ENCODE measurements at places on chromosomes 12 and 14.
A peak's percentile ranks its signal among the peaks of the same experiment; 100 is the strongest.

- no peak for DNase-seq
Measured at GRCh38 chr12:21190016-21190415, 59.0 kb downstream of the SLCO1B1 start.

DNA sequence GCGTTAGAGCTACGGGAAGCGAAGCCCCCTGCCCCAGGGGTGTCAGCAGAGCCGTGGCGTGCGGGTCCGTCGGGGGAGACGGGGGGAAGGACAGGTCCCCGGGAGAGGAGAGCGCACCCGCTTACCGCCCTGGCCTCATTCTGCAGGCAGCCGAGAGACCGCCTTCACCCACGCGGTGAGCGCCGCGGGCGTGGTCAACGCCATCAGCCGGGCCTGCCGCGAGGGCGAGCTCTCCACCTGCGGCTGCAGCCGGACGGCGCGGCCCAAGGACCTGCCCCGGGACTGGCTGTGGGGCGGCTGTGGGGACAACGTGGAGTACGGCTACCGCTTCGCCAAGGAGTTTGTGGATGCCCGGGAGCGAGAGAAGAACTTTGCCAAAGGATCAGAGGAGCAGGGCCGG lies 10.5 kb downstream of the WNT5B start:
- DNase-seq = no peak

DNA sequence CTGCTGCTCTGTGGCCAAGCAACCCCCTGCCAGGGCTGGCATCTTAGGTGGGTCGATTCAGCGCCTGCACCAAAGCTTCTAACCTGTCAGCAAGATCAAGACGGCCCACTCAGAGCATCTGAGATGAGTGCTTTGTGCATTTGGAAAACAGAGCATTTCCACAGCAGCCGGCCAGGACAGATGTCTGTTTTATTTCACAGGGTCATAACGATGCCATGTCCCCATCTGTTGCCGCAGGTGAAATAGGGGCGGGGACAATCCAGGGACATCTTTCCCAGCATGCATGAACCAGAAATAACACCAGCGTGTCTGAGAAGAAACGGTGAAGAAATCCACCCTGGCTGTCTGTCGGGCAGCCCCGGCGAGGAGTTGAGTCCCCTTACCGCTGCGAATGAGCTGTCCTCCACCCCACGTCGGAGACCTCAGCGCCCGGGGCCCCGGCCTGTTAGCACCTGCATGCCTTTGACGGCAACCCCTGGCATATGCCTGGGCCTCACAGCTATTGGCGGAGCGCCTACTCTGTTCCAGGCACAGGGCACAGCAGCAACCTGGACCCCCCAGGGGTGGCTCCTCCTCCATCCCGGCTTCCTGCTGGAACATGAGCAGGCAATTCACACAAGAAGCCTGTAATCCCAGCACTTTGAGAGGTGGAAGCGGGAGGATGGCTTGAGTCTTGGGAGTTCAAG lies 30.6 kb upstream of the ULK1 start:
- DNase-seq = no peak

GRCh38 chr12:45425426-45425825 lies 209.5 kb downstream of the ANO6 start:
- DNase-seq = no peak

GRCh38 chr12:69595689-69596088 lies 10.4 kb downstream of the CCT2 start:
- peak; percentile 4 for DNase-seq

DNA sequence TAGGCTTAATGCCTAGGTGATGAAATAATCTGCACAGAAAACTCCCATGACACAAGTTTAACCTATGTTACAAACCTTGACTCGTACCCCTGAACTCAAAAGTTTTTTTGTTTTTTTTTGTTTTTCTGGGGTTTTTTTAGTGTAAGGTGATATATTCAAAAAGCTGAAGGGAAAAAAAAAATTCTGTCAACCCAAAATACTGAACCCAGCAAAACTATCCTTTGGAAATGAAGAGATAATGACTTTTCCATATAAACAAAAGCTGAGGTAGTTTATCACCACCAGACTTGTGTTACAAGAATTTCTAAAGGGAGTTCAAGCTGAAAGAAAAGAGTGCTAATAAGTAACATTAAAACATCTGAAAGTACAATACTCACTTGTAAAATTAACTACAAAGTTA lies 448.1 kb downstream of the KCNH5 start:
- DNase-seq = no peak

GRCh38 chr12:50057000-50057841 lies at the start of gene ASIC1:
TSS of gene ASIC1 (plus strand) at chr12:50057596. CDS start at chr12:50058767, 1,171 bp downstream.
- DNase-seq = peak; percentile 63

GRCh38 chr14:23562822-23563472 lies 4.6 kb downstream of the AP1G2 start:
- peak; percentile 63 for DNase-seq

- DNase-seq = peak; percentile 72
Measured at GRCh38 chr14:60965402-60965801, 15.5 kb downstream of the TRMT5 start.

DNA sequence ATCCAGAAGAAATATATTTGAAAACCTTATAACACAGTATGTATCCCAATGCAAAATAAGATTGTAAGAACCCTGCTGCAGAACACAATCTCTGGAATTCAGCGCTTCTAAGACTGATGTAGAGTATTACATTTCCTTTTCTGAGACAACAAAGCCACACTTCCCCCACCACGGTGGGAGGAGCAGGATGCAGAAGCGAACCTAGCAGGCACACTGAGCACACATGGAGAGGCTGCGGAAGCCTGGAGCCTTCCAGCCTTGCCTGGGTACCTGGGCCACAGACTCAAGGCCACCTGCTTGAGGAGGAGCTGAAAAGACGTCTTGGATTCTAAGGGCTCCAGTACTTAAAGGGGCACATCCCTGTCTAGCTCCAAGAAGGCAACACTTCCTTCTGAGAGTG lies 46.4 kb downstream of the TCHP start:
- DNase-seq = no peak

GRCh38 chr14:93824518-93825234 lies 36.4 kb upstream of the PRIMA1 start:
- no peak for DNase-seq

GRCh38 chr12:82329508-82329907 lies 28.7 kb downstream of the CCDC59 start:
- no peak for DNase-seq

- no peak for DNase-seq
Measured at GRCh38 chr12:104006929-104007328, 41.3 kb downstream of the TDG start.

DNA sequence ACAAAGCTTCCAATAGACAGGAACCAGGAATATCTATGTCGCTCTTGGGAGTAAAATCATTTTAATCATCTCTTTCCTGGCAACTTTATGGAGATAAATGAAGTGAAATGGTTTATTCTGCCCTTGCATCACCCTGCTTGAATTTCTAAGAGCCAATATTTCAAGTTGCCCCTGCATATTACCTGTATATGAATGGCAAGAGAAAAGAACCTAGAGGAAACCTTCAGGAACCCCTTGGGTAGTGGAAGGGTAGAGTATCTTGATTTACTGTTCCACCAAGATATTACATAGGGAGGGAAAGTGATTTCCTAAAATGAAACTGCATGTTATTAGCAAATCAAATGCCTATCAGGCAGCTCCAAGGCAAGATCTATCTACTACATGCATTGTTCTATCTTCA lies 308.4 kb upstream of the NAV3 start:
- no peak for DNase-seq

DNA sequence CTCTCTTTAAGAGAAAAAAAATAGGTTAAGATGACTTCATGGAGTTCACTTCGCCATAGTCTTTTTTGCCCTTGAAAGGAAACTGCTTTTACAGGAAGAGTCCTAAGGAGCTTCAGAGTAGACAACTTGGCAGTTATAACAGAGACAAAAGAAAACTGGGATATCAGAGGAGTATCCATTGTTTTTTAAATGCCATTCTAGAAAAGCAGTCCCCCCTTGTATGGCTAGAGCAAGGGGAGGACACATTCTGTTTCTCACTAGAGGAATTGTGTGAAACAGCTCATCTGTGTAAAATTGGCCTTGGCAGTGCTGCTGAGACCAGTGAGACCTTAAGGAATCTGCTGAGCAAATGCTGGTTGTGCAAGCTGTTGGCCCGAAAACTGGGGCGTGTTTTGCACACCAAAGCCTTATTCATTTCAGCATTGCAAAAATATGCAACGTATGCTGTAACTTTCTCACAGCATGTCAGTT lies 128.0 kb downstream of the GPR135 start:
- no peak for DNase-seq

DNA sequence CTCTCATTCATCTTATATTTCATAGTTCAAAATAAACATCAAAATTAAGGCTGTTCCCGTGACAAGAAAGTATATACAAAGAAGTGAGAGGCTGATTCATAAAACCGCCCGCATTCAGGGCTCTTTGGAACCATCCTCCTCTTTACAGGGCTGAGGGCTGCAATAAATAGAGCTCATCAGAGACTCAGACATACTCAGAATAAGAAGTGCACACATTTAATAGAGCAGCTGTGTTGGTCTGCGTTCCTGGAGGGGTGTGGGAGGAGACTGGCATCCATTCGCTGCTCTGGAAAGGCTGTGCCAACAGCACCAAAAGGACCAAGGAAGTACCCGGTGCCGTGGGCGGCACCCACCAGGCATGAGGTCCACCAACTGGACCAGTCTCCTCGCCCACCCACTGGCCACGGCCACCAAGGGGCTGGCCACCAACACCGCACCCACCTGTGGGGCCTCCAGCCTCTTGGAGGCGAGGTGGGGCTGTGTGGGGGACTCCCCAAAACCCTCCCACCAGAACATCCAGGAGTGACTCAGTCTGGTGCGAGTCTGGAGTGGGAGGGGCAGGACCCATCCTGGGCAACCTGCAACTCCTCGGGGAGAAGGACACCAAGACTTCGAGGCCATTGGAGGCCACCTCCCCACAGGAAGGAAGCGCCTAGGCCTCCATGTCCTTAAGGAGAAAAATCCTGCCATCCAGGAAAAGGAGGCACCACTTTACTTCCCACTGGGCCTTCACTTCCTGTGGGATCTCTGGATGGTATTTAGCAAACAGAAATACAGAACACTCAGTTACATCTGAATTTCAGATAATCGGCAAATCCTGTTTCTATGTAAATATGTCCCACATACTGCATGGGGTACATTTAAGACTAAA lies 32.7 kb downstream of the VCPKMT start:
- DNase-seq = peak; percentile 82

DNA sequence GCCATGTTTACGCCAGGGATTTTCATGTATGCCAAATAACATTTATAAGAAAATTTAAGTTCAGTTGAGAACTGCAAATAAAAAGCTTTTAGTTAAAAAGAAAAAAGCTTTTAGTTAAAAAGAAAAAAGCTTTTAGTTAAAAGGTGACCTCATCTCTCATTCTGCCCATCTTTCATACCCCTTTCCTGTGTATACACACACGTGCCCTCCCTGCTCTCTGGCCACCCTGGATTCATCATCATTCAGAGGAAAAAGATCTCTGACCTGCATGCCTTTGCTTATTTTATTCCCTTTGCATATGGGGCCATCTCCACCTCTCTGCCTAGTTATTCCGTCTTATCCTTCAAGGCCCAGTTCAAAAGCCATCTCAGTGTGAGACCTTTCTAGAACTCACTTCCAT lies 38.1 kb upstream of the CDK17 start:
- DNase-seq = no peak

DNA sequence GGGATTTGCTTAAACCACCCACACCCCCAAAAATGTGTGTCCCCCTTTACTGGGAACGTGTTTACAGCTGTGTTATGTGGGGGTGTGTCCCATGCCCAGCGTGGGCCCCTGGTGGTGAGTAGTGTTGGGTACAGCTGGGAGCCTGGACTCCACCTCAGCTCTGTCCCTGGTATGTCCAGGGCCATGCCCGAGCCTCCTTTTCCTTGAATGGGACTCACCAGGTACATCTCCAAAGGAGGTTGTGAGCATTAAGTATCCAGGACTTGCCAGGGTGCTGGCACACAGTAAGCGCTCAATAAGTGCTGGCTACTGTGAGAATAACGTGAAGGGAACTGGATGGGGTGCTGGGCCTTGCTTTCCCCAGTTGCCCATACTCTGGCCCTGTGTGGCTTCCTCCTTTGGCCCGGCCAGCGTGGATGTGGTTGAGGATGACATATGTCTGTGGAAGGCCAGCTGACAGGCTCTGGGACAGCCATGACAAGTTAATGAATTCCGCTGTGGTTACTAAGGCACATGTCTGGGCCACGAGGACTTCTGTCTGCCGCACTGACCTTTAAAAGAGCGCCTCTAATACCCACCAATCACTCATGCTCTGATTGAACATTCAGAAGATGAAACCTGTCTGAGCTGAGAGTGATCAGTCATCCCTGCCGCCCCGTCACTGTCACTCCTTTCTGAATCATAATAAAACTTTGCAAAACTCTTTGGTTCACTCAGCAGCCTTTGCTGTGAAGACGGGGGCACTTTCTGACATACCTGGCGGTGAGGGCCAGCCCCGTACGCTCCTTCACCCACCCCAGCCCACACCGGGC lies 74.7 kb downstream of the DIO3 start:
- DNase-seq = peak; percentile 74

DNA sequence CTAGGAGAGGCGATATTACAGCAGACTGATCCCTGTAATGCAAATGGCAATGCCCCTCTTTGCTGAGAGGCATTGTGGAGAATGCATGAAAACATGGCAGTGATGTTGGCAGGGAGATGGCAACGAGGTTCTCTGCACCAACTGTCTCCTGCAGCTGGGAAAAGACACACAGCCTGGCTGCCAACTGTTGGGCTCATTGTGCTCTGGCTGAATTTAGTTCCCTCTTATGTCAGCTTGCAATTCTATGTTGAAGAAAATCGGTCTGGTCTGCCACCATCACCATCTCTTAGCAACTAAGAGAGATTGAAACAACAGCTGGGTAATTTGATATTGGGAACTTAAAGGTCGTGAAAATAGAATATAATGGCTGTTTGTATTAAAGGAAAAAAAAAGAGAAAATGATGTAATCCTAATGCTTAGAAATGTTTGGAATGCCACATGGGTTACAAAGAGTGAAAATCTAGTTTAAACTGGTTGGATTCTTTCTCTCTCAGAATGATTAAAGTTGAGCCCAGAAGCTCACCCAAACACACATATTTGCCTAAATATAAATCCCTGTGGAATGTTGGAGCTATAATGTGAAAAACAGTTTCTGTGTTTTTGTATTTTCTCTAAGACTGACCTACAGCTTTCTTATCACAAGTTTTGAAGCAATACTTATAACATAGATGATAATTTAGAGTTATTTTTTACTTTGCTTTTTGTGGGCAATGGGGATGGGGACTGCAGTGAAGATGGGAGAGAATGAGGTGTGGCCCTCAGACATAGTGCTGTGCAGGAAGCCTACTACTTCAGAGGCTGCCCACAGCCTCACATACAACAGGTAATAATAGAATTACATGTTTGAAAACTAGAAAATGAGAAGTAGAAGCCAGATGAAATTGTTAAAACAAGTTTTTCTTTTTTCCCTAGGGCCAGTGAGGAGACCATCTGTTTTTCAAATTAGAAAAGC lies 143.7 kb downstream of the AKAP6 start:
- no peak for DNase-seq

- DNase-seq = no peak
Measured at GRCh38 chr14:87199381-87199780, 793.6 kb downstream of the GALC start.

GRCh38 chr12:69066492-69067373 lies 133.8 kb upstream of the CPM start:
- DNase-seq = no peak

- no peak for DNase-seq
Measured at GRCh38 chr14:101950100-101950499, 14.3 kb upstream of the DYNC1H1 start.

Data from activated CD4-positive, alpha-beta T cell treated with anti-CD3 and anti-CD28 coated beads, Interleukin-2, Interleukin-6, amounts not matched to agents 100 ng/mL and 50 ng/mL, durations not matched to agents 16 hours and 8 hours (primary cell).